ENCODE measurements at places on chromosomes 7 and 10.

DNA sequence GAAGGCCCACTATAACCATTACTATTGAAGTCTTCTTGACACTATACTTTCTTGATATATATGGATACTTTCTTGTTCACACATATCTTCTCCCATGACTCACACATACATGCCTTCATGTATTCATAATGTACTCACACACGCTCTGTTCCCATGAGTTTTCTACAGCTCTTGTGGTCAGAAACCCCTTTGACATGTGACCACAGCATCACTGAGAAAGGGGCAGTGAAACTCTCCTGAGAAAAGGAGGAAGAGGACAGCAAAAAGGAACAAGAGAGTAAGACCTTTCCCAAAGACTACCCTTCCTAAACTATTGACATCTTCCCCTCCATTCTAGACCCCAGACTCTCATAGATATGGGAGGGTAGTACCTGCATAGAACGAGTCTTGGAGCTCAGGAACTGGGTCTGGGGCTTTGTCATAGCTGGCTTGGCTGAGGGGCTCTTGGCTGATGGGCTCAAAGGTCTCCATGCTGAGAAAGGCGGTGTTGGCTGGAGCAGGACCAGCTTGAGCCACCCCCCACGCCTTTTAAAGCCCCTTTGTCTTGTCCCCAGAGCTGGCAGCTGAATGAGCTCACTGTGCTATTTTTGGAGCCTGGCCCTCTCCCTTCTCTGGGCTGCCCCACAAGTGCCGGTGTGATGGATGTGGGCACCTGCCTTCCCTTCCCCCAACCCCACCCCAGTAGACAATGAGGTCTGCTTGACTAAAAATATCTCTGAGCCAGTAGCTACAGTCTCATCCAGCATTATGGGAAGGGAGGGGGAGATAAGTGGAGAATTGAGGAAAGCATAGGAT lies 5.1 kb downstream of the SYNPO2L start:
- DNase-seq, result peak; percentile 15

DNA sequence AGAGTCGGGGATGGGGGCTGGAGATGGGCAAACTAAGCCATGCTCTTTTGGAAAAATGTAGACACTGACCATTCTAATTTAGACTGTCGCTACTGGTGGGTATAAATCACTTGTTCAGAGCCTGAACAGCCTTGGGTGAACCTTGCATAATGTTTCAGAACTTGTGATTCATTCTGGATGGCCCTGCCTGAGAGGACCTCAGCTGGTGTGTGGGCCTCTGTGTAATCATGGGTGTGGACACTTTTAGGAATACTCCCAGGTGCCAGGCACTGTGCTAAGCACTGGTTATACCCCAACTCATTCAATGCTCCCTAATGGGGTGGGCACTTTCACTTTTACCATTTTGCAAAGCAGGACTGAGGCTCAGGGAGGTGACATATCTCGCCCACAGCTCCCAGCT lies 26.8 kb upstream of the TM9SF3 start:
- DNase-seq, result no peak

GRCh38 chr10:30184397-30185033 lies 125.1 kb upstream of the JCAD start:
- no peak for DNase-seq

DNA sequence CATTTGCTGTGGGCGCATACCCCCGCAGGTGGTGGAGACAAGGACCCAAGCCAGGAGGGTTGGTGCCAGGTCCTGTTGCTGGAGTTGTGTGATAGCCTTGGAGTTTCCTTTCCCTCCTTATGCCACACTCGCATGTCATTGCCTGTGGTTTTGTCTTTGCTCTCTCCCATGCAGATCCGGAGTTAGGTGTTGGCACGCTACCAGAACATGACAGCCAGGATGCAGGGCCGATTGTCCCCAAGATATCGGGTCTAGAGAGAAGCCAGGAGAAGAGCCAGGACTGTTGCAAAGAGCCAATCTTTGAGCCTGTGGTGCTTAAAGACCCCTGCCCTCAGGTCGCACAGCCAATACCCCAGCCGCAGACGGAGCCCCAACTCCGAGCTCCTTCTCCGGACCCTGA lies 369.2 kb upstream of the GALNT17 start:
- DNase-seq, result no peak

- DNase-seq, result no peak
Observed at GRCh38 chr10:126734015-126734414, 63.5 kb upstream of the C10orf90 start.

- DNase-seq, result no peak
Observed at GRCh38 chr7:77157446-77157845, 35.0 kb downstream of the CCDC146 start.
